ENCODE measurements at places on chromosomes 3 and 15.
A peak's percentile ranks its signal among the peaks of the same experiment; 100 is the strongest.

DNA sequence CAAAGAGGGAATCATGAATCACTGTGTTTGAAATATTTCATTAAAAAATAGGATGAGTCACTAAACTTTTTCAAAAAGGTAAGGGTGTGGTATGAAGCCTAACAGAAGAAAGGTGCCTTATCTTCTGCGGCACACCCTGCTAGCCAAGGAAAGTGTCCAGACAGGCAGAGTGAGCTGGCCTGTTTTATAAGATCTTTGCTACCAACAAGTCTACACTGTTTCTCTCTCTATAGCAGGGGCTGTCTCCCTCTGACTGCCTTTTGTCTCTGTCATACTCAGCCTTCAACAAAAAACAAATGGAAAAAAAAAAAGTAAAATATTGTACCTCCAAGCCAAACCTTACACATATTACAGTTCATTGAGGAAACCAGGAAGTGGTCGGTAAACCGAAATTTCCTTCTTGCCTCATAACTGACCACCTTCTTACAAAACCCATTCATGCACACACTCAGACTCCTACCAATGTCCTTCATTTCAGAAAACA is 9.1 kb downstream of the ZDHHC3 start:
- DNase-seq: no peak

GRCh38 chr15:70853973-70854665 is at the start of gene LARP6:
Gene LARP6, minus strand, starts transcription at chr15:70854157. Its CDS starts 69 bp downstream, at chr15:70854088.
- DNase-seq: peak; percentile 49

DNA sequence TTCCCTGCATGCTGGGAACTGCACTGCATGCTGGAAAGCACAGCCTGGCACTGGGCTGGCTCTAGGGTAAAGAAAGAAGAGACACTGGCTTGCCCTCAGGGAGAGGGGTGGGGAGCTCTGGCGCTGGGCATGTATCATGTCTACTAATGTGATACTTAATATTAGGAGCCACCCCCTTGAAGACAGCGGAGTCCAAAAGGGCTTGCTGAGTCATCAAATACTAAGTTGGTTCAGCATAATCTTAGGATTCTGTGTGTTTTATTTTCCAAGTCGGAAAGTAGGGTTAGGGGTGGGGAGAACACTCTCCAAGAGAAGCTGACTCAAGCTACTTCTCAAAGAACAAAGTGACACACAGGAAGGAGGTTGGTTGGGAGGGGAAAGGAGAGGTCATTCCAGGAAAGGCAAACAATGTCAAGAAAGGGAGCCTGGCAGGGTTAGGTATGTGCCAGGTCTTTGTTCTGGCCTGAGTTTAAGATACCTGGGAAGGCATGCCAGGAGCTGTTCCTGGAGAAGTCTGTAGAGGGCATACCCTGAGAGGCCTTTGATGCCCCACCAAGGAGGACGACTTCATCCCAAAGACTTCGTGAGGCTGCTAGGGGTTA is 237.8 kb upstream of the NR2E3 start:
- no peak for DNase-seq

GRCh38 chr3:61350782-61351309 is 99.6 kb upstream of the FHIT start:
- DNase-seq: no peak

DNA sequence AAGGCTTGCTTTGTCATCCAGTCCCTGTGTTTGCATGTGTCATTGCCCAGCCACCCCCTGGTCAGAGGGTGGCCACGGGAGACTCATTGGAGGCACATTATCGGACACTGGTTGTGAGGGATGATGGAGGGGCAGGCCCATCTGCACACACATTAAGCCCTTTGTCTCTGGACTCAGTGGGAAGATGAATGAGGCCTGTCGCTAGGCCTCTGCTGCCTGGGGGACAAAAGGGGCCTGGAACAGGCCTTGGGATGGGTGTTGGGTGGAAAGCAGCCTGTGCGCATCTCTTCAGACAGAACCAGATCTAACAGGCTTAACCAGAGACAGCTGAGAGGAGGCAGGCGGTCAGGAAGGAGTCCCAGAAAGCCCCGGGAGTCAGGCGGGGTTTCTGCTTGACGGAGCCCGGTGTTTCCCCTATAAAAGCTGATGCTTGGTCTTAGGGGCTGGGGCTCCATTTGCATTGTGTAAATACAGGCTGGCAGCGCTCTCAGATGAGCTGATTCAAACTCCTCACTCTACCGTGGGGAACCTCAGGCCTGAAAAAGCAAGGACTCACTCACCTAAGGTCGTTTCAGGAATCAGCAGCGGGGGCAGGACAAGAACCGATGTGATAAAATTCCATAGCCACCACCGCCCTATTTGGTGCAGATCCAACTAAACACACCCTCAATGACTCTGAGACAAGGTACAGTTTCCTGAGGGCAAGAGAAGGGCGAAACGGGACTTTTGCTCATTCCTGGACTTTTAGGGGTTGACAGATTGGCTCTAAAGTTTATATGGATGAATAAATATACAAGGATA is 17.1 kb upstream of the SKIC8 start:
- DNase-seq: no peak

- DNase-seq: no peak
Measured at GRCh38 chr3:177714945-177715344, 517.7 kb upstream of the TBL1XR1 start.

GRCh38 chr3:184423561-184423960 is 43.7 kb downstream of the CHRD start:
- DNase-seq: peak; percentile 10

- DNase-seq: no peak
Measured at GRCh38 chr3:189040656-189041335, 131.0 kb upstream of the TPRG1 start.

GRCh38 chr3:171950373-171950772 is 89.0 kb upstream of the FNDC3B start:
- no peak for DNase-seq

DNA sequence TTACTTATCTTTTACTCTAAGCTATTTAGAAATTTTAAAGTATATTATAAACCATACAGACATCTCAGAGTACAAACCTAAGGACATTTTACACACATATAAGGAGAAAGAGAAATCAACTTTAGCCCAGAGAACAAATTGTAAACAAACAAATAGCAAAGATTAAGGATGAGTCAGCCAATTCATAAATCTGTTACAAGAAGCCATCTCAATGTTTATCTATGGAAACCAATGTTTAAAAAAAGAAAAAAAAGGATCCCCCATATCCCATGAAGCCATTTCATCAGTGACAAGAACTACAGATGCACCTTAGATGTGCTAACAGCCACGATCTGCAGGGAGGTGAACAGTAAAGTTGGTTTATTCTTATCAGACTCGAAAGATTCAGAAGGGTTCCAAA is 437.1 kb downstream of the SHQ1 start:
- DNase-seq: no peak

DNA sequence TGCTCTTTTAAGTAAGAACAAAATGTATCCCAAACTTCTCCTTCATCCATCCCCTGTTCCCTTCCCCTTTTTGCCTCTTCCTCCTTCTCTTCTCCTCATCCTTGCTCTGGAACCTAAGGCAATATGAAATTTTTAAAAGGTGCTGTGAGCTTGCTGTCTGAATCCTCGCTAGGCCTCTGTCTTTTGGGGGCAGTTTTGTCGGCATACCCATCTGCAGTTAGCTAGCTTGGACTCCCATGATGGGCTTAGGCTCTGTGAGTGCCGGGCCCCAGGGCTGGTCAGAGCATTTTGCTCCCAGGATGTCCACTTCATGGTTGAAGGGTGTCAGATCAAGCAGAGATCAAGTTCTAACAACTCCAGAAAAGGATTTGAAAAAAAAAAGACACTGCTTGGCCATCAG is 18.6 kb downstream of the ZIC1 start:
- DNase-seq: no peak

GRCh38 chr3:82802501-82802900 is 1041.1 kb upstream of the GBE1 start:
- DNase-seq: no peak

- DNase-seq: no peak
Measured at GRCh38 chr3:45701172-45701867, 12.1 kb downstream of the SACM1L start.

GRCh38 chr3:89971329-89971728 is 863.9 kb downstream of the EPHA3 start:
- no peak for DNase-seq

DNA sequence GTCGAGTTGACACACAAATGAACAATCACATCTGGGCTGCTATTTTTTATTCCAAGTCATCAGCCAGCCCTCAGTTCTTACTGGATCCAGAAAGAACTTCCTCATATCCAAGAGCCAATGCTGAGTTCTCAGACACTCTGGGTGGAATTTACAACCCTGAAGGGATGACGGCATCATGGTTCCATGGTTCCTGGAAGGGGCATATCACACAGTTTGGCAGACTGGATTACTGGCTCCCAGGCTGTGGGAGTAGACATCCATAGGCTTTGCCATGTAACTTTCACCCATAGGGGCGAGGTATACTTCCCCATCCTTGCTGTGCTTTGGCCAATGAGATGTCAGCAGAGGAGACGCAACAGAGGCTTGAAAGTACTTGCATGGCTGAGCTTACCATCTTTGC is 26.9 kb upstream of the KBTBD12 start:
- DNase-seq: no peak

DNA sequence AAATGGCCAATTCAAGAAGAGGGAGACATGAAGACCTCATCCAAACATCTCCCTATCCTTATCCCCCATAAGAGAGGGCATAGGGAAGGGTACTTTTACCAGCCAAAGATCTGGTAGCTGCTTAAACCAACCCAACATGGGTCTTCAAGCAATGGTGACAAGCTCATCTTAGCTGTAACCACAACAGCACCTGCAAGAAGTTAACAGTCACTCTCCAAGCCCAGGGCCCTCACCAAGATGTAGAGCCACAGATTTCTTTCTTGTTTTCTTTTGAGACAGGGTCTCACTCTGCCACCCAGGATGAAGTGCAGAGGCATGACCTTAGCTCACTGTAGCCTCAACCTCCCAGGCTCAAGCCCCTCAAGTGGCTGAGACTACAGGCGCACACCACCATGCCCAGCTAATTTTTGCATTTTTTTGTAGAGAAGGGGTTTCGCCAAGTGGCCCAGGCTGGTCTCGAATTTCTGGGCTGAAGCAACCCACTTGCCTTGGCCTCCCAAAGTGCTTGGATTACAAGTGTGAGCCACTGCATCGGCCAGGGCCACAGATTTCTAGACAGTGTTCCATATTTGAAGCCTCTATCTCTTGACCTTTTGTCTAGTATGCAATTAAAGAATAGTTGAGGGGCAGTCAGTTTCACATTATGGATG is 57.1 kb downstream of the DHX30 start:
- no peak for DNase-seq

- DNase-seq: no peak
Measured at GRCh38 chr3:32097768-32098167, 8.7 kb upstream of the GPD1L start.

DNA sequence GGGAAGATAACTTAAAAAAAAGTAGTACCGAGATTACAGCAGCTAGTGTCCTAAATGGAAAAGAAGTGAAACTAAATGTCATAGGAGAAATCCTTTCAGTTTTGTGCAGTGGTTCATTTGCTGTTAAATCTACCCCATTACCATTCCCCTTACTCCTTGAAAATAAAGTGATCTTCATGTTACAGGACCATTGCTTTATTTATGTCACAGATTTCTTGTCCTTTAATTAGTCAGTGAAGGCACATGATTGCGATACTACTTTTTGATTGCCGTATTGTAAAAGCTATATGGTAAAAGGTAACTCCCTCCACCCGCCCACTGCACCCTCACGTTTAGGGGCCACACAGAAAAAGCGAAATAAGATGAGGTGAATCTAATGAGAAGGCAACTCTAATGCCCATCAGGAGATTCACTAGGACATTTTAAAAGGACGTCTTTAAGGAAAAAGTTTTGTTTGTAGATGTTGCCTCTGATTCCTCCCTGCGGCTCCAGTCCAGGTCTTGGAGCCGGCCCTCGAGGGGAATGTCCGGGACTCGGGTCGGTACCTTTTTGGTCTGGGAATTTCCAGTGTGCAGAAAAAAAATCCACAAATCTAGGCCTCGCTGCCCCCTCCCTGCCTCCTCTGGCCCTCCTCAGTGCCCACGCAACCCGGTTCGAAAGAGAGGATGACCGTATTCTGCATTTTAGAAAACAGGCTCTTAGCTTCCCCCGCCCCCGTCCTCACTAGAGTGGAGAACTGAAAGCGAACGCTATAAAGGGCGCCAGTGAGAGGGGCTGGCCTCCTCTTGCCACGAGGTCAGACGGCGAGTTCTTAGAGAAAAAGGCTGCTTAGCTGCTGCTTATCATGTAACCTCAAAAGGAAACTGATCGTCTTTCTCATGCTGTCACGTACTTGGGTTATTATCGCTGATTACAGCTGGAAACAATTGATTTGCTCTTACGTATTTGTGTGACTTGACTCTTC is 21.8 kb upstream of the NFKBIZ start:
- DNase-seq: peak; percentile 87

- no peak for DNase-seq
Measured at GRCh38 chr3:185076219-185076618, 76.6 kb downstream of the C3orf70 start.

GRCh38 chr3:29329986-29330890 is 49.4 kb downstream of the RBMS3 start:
- no peak for DNase-seq

- no peak for DNase-seq
Measured at GRCh38 chr3:140051019-140051957, 116.3 kb downstream of the CLSTN2 start.

DNA sequence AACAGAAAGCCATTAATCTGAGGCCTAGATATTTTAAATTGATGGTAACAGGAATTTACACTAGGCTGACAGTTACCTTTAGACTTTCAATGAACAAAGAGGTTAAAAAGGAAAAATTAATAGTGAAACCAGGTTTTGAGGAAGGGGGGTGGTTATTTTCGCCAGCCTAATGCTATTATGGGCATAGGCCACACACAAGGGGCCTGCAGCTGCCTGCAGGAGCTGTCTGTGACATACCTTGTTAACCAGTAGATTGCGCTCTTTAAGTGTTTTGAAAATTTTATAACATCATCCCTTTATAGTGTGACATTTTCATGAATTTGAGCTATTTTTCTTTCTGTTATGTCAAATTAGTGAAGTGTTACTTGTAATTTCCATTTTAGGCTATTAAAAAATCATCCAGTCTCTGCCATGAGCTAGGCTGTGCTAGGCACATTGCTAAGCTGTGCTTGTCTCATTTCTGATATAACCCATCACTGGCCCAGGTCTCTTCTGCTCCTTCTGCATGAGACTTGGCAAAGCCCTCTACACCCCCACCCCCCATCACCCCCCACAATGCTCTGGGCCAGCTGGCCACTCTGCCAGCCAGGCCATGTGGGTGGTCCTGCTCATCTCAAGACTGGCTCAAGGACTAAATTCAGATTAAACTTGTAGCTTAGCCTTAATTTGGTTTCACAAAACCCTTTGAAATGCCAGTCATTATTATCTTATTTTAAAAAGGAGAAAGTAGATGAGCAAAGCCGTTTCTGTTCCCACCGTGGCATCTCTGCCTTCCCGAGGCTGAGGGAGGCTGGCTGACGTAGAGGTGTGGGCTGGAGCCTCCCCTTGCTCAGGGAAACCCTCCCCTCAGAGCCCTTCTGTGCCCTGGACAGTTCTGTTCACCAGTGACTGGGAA is 48.4 kb upstream of the SEC22A start:
- no peak for DNase-seq
